Stimulated activated naive B cell treated with anti-CD40 and anti-IgM and Interleukin-4, amounts not matched to agents 10 μg/mL and 1 μg/mL and 100 μg/mL, for 72 hours (primary cell): ENCODE measurements at places on chromosomes 1 and 21.
A peak's percentile ranks its signal among the peaks of the same experiment; 100 is the strongest.

DNA sequence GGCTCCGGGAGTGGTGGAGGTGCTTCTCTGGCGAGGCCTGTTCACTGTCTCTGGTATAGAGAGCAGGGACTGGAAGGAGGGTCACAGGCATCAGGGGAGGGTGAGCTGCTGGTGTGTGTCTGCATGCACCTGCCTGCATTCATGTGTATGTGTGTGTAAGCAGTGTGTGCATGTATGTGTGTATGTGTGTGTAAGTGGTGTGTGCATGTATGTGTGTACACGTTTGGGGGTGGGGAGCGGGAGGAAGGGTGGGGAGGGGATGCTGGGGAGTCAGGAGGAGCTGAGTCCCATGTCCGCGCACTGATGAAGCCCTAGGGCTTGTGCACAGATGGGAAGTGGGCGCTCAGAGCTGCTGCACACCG is 49.0 kb downstream of the ARHGEF16 start:
- DNase-seq: no peak

DNA sequence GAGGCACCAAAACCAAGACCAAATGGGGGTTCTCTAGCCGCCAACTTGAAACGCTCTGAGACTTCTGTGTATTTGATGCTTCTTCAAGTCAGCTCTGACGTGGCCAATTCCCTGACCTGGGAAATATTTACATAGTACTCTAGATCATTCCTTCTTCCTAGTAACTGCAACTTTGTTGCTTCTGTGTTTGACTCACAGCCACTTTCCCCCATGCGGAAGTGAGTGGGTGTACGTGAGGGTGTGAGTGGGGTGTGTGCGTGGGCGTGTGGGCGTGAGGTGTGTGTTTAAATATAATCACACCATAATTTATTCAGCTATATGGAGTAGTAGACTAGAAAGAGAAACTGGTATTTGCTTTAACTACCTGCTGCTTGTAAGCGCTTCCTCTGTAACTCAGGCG is 111.0 kb downstream of the TAS1R2 start:
- no peak for DNase-seq

GRCh38 chr1:181038399-181038873 is 4.7 kb downstream of the MR1 start:
- DNase-seq: peak; percentile 32

GRCh38 chr1:162072740-162073139 is 3.2 kb downstream of the NOS1AP start:
- no peak for DNase-seq

DNA sequence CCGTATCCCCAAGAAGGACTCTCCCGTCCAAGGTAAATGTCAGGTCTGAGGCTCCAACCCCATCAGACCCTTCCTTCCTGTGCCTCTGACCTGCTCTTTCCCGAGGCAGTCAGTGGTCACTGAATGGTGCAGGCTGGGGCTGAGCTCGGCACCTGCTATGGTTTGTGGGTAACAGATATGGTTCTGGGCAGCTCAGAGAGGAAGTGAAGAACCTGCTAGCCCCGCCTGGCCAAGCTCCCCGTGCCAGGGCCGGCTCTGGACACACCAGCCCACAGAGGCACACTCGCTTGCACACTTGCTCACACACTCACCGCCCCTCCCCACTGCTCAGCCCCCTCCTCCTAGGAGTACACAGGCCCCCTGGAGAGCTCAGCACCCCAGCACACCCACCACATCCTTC is 16.4 kb downstream of the NCMAP start:
- peak; percentile 6 for DNase-seq

DNA sequence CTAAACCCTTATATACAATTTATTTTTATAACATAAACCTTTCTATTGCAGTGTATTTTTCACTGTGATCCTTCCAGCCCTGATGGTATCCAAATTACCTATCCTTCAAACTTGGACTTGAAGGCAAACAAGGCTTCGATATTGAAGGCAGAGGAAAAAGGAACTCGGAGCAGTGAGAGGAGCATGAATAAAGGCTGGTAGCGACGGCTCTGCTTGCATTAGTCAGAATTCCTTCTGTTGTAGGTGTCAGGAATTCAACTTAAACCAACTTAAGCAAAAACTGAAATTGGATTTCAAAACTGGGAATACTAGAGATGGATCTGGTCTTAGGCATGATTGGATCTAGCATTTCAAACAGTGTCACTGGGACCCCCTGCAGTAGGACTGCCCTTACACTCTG is 17.8 kb upstream of the SSX2IP start:
- DNase-seq: no peak

DNA sequence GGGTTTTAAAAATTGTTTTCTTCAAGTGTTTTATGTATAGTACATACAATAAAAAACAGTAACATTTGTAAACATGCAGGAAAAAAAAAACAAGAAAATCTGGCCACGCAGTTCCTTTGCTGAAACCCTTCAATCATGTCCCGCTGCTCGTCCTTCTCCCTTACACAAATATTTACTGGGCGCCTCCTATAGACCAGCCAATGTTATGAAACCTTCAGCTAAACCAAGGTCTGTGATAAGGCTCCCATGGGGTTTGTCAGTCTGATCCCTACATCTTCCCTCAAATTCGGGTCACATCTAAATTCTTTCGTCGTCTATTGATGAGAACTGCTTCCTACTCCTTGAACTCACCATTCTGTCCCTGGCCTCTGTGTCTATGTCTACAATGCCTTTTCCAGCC is 583.9 kb downstream of the SMYD3 start:
- no peak for DNase-seq

- DNase-seq: no peak
These were observed 123.3 kb downstream of the NOS1AP start for GRCh38 chr1:162192763-162193162.

- DNase-seq: no peak
These were observed 355.8 kb upstream of the LYPLAL1 start for GRCh38 chr1:218817691-218818465.

DNA sequence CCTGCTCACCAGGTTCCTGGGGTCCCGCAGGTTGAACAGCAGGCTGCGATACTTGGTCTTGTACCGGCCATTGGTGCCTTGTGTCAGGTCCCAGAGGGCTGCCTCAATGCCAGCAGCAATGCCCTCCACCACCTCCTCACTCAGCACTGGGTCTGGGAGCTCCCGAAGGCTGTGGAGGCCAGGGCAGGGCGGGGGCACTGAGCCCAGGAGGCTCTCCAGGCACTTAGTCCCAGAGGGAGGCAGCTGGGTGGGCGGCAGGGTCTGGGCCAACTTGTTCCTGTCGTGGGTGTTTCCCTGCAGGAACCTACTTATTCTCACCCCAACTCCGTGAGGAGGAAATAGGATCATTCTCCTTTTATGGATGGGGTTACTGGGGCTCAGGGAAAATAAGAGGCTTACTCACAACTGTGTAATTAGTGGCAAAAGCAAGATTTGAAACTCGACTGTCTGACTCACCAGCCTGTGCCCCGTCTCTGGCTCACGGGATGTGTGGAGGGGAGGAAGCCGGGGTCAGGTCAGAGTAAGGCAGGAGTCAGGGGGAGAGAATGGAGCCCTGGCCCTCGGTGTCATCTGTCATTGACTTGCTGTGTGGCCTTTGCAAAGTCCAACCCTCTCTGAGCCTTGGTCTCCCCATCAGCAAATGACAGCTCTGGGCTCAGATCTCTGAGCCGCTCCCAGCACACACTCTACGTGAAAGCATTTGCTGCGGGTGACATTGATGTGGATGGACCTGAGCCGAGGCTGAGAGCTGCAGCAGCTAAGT is 17.2 kb downstream of the SPOCD1 start:
- no peak for DNase-seq

DNA sequence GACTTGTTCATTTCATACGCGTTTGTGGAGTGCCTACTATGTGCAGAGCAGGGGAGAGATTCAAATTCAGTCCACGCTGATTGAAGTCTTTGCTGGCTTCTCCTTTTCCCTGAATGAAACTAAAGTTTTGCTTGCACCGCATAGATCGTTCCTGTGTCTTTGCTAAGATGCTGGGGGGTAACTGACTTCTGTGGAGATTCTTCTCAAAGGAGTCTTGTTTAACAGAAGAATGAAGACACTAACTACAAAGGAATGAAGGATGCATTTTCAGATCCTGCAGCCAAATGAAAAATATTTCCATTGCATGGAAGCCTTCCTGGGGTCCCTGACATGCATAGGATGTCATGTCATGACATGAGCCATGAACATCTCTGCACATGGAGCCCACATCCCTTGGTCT is 26.9 kb upstream of the H6PD start:
- no peak for DNase-seq

DNA sequence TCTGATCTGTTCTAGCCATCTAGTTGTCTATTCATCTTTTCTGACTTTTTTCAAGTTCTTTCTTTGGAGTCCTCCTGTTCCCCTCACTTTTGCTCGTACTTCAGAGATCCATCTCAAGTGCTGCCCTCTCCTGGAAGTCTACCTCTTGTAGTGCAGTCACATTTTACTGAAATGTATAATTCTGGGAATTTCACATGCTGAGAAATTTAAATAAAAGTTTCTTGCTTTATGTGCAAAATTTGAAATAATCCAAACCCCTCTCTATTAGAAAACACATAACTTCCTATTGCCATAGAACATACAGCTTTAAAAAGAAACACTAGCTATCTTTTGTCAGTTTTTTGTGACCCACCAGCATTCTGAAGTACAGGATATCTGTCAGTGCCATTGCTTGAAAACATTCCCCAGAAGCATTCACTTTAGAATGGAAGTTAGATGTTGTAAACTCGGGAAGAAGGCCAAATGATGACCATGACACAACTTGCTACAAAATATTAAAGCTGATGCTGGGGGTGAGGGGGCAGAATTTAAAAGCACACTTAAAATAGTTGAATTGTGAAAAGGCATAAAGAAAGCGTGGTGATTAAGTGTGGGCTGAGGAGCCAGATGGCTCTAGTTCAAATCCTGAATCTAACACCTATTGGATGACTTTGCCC is 22.0 kb downstream of the RLF start:
- DNase-seq: no peak

GRCh38 chr1:228999446-229000170 is 264.3 kb downstream of the RHOU start:
- no peak for DNase-seq

DNA sequence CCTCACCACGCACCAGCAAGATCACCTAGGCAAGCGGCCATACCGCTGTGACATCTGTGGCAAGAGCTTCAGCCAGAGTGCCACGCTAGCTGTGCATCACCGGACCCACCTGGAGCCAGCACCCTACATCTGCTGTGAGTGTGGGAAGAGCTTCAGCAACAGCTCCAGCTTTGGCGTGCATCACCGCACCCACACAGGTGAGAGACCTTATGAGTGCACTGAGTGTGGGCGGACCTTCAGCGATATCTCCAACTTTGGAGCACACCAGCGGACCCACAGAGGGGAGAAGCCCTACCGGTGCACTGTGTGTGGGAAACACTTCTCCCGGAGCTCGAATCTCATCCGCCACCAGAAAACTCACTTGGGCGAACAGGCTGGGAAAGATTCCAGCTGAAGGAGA is 5.0 kb downstream of the ZNF691 start:
- no peak for DNase-seq

- no peak for DNase-seq
These were observed 83.8 kb upstream of the ETS2 start for GRCh38 chr21:38721958-38722357.

DNA sequence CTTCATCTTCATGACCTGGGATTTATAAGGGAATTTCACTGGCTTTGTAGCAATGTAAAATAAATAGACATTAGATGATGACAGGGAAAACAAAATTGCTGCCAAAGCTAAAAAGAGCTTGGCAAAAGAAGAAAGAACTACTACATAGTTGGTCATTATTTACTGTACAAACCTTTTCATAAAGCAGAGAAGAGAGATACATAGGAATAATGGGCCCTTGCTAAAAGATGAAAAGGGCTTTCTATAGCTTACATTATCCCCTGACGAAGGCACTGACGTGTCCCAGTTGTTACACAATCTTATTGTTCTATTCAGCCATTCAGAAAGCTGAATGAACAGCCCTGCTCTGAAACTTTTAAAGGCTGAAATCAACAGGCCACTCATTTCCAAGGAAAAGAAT is 57.1 kb downstream of the ZC3H11B start:
- DNase-seq: no peak

DNA sequence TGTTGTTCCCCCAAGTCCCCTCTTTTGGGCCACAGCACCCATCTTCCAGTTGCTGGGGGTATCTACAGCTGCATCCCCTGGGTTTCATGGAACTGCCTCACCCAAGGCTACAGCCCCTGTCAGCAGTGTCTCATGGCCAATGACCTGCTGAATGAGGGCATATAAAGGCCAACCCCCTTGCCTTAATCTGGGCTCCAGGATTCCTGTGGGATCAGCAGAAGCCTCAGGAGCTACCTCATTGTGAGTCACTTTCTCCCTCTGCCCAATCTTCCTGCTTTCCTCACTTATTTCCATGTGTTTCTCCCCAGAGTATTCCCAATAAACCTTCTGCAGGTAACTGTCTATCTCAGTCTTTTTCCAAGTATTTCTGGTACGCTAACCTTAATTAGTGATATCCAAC is 37.3 kb upstream of the SYT14 start:
- DNase-seq: no peak

DNA sequence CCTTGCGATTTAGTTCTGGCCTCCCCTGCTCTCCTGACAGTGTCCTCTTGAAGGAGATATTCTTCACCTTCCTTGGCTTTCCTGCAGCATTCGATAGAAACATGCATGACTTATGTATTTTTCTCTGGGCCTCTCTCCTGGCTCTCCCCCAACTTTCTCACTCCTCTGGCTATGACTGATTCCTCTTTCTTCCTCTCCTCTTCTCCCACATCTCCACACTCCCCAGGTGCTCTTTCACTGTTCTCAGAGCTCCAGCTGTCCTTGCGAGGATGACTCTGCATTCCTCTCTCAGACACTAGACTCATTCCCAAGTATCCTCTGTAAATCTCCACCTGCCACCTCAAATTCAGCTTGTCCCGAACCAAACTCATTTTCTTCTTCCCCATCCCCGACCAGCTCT is 18.0 kb downstream of the LRRC42 start:
- DNase-seq: no peak
